Naive B cell (primary cell): ENCODE measurements at places on chromosomes 5 and 9.

DNA sequence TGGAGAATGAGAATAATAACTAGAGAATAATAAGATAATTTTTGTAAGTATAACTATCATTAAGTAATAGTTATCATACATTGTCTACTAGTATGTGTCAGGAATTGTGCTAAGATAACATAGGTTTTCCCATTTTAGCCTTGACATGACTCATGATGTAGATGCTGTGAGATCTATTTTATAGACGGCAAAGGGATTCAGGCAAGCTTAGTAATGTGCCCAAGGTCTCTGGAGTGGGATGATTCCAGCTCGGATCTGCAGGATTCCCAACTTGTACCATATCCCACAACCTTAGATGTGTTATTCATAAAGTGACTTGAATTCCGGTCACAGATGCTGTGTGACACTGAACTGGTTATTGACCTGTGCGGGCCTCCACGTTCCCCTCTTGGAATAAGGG lies 51.5 kb downstream of the IL31RA start:
- no peak for DNase-seq

- peak; percentile 71 for DNase-seq
Measured at GRCh38 chr9:127783111-127784008, 2.5 kb upstream of the CDK9 start.

- DNase-seq: no peak
Measured at GRCh38 chr5:146751781-146752401, 126.7 kb downstream of the PPP2R2B start.

DNA sequence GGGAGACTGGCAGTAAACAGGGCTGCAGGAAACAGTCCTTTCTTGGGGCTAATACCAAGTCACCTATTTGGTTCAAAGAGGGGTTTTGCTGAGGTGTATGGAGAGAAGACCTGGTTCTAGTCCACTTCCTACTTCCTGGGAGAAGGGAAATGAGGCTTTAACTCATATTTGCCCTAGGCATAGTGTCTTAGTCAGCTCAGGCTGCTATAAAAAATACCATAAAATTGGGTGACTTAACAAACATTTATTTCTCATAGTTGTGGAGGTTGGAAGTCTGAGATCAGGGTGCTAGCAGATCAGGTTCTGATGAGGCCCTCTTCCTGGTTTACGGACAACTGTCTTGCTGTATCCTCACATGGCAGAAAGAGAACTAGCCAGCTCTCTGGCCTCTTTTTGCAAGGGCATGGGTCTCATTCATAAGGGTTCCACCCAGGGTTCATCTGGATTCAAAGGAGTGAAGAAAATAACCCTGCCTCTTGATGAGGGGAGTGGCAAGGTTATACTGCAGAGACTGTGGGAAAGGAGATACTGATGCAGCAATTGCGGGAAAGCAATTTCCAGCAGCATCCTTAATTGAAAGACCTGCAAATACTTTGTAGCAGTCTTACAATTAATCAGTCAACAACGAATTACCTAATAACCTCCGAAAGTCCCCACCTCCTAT lies 40.5 kb downstream of the ANKDD1B start:
- DNase-seq: no peak

GRCh38 chr9:35236692-35237091 lies 74.9 kb downstream of the UNC13B start:
- no peak for DNase-seq

DNA sequence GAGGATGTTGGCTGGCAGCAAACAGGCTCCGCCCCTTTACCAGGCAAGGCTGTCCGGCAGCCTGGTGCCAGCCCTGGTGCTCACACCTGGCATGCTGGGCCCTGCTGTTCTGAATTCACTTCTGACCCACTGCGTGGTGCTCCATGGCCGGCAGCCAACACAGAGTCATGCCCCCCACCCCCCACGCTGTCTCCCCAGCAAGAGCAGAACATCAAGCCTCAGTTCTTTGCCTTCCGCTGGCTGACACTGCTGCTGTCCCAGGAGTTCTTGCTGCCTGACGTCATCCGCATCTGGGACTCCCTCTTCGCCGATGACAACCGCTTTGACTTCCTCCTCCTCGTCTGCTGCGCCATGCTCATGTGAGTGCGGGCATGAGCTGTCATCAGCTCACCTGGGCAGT lies 12.6 kb upstream of the ENDOG start:
- DNase-seq: no peak

DNA sequence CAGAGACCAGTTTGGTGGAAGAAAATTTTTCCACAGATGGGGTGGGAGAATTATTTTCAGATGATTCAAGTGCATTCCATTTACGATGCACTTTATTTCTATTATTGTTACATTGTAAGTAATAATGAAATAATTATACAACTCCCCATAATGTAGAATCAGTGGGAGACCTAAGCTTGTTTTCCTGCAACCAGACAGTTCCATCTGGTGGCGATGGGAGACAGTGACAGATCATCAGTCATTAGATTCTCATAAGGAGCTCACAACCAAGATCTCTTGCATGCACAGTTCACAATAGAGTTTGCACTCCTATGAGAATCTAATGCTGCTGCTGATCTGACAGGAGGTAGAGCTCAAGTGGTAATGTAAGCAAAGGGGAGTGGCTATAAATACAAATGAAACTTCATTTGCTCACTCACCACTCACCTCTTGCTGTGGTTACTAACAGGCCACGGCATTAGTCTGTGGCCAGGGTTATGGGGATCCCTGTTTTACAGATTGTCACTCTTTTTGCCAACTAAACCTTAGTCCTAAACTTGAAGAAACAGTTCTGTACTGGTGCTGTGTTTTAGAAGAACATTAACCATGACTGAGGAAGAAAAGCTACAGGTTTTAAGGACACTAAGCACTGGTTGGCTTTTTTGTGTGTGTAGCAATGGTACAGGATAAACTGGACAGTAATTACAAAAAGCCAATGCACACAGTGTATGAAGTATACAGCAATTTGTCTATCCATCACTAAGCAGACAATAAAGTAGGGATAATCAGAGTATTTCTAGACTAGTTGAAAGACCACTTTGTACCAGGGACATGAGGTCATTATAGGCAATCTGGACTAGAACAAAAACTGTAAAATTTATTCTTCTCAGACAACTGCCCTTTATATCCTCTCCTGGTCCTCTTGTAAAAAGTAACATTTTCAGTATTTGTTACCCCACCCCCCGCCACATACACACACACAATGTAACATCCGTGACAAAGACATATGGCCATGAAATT lies 9.9 kb downstream of the TMEM232 start:
- DNase-seq: no peak

GRCh38 chr5:1727571-1727970 lies 72.1 kb downstream of the MRPL36 start:
- no peak for DNase-seq

DNA sequence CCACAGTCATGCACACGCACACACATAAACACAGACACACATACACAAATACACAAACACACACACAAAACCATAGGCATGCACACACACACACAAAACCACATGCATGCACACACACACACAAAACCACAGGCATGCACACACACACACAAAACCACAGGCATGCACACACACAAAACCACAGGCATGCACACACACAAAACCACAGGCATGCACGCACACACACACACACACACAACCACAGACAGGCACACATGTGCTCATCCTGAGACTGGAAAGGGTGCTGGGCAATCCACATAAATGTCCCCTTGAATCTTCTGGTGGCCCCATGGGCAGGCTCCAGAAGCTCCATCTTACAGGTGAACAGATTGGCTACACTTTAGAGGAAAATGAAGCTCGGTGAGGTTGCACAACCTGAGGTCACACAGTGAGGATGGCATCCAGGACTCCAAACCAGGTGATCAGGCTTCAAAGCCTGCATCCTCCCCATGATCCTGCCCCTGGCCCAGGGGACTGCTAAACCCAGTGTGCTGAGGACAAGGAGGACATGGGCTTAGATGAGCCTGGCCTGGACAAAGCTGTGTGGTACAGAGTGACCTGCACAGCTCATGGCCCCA lies 144.8 kb downstream of the GADD45G start:
- no peak for DNase-seq

- no peak for DNase-seq
Measured at GRCh38 chr9:132023419-132024180, 56.1 kb downstream of the MED27 start.

GRCh38 chr5:174737330-174737729 lies 12.9 kb downstream of the MSX2 start:
- DNase-seq: no peak

GRCh38 chr5:180296771-180297170 lies 4.9 kb upstream of the MAPK9 start:
- DNase-seq: no peak

- DNase-seq: no peak
Measured at GRCh38 chr5:127586066-127586770, 62.7 kb upstream of the CTXN3 start.

- DNase-seq: no peak
Measured at GRCh38 chr9:102779356-102779755, 215.8 kb upstream of the CYLC2 start.

GRCh38 chr9:75069171-75069570 lies 18.8 kb downstream of the NMRK1 start:
- no peak for DNase-seq

GRCh38 chr5:15249152-15249551 lies 250.8 kb upstream of the FBXL7 start:
- no peak for DNase-seq
